ENCODE measurements at places on chromosomes 16 and 17. TPM values are rescaled to one million over a fixed set of nuclear protein-coding genes. Genes with fewer than 3 reads are reported as not detected.

DNA sequence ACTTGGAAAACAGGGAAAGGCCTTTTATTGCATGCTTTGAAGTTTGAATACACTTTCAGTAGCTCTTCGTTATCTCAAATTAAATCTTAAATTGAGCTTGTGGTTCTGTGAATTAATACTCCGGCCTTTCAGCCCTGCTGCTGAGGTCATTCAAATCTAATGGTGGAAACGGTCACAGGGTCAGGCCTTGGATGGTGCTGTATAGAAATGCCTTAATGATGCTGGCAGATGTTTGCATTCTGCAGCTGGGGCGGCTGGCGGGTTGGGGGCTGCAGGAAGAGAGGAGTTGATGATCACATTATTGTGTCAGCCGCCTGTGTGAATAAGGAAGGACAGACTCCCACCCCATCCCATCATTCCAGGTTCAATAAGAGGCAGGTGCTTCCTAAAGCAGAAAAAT is 723.6 kb downstream of the WWOX start:
- DNase-seq, result no peak

HP gene
- not detected for total RNA-seq

GRCh38 chr16:69364088-69364487 is 12.5 kb upstream of the TMED6 start:
- DNase-seq, result no peak

GRCh38 chr17:36608794-36609497 is 7.6 kb downstream of the MRM1 start:
- DNase-seq, result no peak

DNA sequence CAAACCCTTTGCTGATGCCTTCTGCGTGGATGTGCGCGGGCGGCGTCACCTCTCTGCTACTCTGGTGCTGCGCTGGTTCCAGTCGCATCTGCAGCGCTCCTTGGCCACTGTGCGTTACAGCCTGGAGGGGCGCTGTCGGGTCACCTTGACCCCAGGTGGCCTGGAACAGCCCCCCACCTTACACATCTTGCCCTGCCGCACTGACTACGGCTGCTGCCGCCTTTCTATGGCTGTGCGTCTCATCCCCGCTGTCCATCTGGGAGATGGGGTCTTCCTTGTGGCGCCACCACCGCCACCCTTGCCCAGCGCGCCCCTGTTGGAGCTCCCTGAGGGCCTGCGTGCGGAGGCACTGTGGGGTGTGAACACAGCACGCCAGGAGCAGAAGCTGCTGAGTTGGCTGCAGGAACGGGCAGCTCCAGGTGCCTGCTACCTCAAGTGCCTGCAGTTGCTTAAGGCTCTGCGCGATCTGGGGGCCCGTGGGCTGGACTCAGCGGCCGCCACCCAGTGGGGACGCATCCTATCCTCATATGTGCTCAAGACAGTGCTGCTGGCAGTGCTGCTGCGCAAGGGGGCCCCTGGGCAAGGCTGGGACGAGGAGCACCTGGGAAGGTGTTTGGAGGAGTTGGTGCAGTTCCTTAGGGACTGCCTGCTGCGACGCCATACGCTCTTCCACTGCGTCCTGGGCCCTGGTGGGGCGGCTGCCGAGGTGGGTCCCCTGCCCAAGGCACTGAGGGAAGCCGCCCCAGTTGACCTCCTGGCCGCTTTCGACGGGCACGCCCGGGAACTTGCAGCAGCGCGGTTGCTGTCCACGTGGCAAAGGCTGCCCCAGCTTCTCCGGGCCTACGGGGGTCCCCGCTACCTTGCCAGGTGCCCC is 1.6 kb downstream of the ITPRIPL2 start:
- no peak for DNase-seq

IRF8 gene
- 221 TPM for total RNA-seq

CDRT4 gene
- total RNA-seq, result 3.6 TPM

TPSG1 gene
- not detected for total RNA-seq

OTOP3 gene
- total RNA-seq, result not detected

VAC14 gene
- 27.6 TPM for total RNA-seq

GRCh38 chr17:64297467-64298088 is 34.5 kb upstream of the TEX2 start:
- no peak for DNase-seq

HOXB1 gene
- total RNA-seq, result not detected

MT1H gene
- 2.7 TPM for total RNA-seq

DNA sequence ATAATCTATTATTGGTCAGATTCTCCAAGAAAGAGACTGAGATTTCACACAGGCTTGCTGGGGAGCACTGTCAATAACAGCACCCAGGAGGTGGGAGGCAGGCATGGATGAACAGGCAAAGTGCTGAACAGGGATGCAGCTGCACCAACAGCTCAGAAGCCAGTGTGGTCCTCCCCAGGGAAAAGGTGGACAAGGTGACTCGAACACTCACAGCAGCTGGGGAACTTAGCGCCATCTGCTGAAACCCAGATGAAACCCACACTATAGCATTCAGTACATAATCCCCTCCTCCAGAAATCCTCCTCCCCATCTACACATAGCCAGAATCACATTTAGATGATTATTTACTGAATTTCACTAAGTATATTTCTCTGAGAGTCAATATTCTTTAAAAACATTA is 255.2 kb upstream of the WSB1 start:
- peak; percentile 4 for DNase-seq

DNA sequence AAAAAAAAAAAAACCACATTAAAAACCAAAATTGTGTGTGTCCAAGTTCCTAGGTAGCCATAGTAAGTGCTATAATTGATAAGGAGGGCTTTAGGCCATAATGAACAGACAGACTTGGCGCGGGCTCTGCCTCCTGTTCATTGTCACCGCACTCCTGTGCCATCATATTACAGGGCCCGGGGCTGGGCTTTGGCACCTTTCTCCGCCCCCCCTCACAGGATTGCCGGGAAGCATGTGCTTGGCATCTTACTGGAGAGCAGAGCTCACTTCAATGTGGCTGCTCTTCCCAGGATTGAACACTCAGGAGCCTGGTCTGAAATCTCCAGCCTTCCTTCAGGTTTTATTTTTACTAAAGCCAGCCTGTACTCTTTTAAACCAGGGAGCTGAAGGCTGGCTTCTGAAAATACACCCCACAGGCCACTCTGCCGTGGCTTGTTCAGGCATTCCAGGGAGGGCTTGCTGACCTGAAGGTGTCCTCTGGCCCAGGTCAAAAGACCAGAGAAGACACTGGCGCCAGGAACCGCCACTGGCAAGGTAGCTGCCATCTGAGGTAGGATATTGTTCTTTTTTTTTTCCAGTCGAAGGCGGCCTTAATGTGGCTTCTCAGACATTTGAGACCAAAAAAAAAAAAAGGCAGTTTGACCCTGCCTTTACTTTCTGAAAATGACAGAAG is 39.3 kb downstream of the DHRS7B start:
- no peak for DNase-seq

KRTAP9-2 gene
- not detected for total RNA-seq

- DNase-seq, result no peak
These were observed 10.1 kb downstream of the CSNK2A2 start for GRCh38 chr16:58187665-58188421.

DNA sequence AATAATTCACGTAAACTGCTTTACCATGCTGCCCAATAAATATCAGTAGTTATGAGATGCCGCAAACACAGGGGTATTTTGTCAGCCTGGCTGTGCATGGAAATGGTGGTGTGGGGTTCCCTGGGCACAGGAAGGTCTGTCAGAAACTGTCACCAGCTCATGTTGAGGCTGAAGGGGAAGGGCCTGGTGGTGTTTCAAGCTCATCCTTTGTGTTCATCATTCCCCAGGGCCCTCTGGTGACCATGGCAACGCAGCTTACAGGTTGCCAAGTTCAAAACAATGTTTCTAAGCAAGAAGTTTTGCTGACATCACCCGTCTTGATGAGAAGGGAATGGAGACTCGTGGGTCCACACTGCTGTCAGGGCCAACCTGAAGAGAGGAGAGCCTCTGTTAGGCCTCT is 348.9 kb upstream of the C16orf82 start:
- no peak for DNase-seq

- DNase-seq, result no peak
These were observed 142.6 kb downstream of the UTP18 start for GRCh38 chr17:51402899-51403298.

DNA sequence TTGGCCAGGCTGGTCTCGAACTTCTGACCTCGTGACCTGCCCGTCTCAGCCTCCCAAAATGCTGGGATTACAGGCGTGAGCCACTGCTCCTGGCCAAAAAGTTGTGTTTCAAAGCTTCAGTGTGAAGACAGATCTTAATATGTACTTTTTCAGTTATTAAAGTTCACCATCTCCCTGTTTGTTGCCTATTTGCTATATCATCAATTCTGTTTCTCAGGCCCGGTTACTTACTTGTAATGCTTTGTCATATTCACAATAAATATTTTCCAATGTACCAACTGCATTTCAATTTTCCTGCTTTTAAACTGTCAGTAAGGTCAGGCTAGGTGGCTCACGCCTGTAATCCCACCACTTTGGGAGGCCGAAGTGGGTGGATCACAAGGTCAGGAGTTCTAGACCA is 22.5 kb downstream of the FANCA start:
- no peak for DNase-seq

- no peak for DNase-seq
These were observed 106.2 kb downstream of the N4BP1 start for GRCh38 chr16:48503779-48504178.

DNA sequence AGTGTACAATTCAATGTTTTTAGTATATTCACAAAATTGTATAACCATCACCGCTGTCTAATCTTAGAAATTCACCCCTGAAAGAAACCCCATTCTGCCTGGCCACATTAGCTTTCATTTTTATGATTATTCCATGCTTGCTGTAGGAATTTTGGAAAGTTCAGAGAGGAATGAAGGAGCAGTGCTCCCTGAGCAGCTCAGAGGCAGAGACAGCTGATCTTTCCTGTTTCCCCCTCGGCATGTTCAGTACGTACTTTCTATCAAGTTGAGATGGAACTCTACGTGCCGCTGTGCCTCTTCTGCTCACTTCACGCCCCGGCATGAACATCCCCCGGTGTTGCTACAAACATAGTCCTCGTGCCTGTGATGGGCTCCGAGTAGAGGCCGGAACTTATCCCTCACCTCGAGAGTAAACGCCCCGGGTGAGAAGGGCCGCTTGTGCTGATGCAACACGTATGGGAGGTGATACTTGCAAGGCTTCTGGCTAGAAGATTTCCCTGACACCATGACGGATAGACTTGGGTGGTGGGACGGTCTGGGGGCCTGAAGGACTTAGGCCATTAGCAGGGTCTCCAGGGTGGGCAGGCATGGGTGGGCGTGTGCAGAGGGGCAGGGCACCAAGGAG is 79.2 kb upstream of the CIBAR2 start:
- no peak for DNase-seq
